ENCODE measurements at places on chromosomes 6 and 20.
A peak's percentile ranks its signal among the peaks of the same experiment; 100 is the strongest.

DNA sequence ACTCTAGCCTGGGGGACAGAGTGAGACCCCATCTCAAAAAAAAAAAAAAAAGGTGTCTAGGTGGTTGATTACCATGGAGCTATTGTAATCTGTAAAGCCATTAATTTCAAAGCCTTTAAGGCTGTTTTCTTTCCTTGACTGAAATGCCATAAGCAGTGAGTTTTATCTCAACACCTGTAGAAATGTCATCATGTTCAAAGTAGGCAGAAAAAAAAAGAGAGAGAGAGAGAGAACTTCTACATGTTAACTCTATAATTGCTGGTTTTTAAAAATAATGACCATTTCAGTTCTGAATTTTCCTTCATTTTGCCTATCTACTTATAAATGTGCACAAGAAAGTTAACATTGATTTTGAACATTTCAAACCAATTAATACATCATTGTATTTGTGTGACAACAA is 29.7 kb upstream of the POLR1H start:
- no peak for DNase-seq

GRCh38 chr6:149079456-149079855 is 238.1 kb upstream of the TAB2 start:
- no peak for DNase-seq

- DNase-seq, result no peak
Measured at GRCh38 chr20:50415516-50416268, 94.5 kb upstream of the PTPN1 start.

DNA sequence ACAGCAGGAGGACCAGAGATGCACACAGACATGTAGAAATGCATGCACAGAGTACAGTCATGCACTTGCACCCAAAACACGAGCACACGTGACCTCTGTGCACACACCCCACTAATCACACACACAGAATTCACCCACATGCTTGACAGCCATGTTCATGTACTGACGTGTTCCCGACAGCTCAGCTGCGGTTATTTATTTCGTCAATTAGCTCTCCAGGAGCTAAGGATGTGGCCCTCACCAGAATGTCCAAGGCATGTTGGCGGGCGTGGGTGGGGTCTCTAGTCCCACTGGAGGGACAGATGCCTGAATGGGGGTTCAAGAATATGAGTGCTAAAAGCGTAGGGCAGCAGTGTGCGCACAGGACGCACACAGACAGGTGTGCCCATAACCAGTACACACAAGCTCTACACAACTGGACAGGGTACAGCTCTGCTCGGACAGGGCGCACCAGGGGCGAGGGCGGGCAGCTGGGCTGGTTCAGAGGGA is 571 bp upstream of the PRPF6 start:
- peak; percentile 57 for DNase-seq

- no peak for DNase-seq
Measured at GRCh38 chr6:2579804-2580570, 170.7 kb downstream of the MYLK4 start.

GRCh38 chr6:88814909-88815308 is 148.5 kb downstream of the RNGTT start:
- DNase-seq, result no peak

DNA sequence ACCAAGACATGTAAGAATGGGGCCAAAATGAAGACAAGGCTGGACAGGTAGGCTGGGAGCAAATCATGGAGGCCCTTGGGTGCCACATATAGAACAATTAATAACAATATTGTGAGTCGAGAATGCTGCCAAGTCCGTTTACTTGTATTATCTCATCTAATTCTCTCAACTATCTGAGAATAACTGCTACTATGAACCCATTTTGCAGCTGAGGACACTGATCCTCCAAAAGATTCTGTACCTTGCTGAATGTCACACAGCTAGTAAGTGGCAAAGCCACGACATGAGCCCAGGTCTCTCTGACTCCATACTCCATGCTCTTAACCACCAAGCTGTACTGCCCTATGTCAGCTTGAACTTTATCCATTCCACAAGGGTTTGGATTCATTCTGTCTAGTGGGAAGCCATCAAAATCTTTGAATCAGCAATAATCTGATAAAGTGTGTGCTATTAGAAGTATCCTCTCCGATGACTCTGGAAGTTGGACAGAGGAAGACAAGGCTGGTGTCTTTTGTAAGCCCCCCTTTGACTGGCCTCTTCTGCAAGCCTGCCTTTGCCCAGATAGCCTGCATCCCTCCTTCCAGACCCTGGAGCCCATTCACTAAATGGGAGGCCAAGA is 43.5 kb upstream of the PDYN start:
- DNase-seq, result no peak

DNA sequence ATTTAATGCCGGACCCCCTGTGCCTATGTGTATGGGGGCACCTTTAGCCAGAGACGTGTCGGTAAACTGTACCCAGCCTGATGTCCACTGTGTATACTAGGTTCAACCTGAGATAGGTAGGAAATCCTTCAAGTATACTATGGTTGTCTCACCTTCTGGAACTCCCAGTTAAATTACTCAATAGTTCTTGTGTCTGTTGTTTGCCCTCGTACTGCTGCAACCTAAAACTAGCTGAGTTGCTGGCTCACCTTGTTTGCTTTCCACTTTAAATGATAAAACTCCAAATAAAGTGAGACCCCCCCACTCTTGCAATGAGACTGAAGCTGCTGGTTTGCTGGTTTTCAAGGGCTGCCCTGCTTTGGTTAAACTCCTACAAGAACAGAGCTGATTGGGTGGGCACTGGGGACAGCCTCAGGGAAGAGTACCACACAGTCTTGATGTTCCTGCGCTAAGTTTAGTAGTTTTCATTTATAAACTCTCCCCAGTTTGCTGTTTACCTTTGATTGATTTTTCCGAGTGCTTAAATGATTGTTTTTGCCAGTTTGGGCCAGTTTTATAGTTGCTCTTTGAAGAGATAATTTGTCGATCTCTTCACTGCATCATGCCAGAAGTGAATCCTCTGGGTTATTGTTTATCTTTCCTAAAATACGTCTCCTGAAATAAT is 1281.8 kb upstream of the MAP3K7 start:
- no peak for DNase-seq

DNA sequence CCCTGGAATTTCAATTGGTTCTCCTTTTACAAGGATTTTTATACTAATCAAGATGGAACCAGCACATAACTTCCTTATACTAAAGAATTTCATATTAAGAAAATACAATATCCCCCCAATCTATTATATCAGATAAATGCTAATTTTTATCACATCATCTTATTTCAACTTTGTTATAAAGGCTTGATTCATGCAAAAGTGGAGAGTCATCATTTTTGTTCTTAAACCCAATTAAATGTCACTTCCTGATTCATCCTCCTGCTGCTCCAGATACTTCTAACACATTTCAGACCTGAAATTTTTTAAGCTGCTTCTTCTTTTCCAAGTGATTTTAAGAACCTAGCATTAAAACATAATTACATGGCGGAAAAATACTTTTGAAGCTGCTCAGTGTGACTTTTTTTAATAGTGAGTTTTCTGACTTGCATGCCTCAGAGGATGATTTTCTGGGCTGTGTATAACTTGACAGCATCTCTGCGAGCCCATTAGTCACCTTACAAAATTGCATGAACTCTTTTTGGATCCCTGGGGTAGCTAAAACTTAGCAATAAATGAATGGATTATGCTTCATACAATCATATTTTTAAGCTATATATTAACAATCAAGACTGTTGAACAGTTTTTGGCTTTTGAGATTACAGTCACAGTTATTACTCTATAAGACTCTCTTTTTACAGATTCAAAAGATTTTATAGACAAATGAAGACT is 134.1 kb downstream of the ELOVL4 start:
- DNase-seq, result no peak

DNA sequence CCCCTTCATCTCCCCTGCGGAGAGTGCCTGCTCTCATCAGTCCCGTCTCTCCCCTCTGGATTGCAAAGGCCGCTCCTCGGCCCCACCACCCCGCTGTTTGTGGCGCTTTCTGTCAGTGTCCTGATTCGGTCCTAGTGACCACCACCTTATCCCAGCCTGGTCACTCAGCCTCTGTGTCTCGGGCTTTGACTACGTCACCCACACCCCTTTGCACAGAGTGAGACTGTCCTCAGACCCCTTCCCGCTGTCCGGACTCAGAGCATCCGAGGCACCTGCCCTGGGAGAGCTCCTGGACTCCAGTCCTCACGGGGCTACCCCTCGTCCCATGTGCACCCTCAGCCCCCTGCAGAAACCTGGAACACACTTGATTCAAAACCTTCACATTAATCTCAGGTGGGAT is 380.2 kb downstream of the TAF4 start:
- DNase-seq, result no peak

DNA sequence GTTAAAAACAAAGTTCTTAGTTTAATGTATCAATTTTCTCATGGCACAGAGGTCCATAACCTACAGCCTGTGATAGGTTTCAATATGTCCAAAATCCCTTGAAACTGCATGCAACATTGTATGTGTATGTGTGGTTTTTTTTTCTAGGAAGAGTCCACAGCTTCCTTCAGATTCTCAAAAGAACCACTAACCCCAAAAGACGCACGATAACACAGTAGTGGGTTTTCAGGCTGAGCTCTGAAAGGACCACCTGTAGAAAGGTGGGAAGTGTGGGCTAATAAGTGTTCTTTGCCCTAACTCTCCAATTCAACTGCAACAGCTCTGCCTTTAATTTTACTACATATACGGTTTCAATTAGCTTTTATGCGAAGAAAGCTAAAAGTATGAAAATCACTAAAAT is 11.5 kb upstream of the KATNA1 start:
- no peak for DNase-seq

- no peak for DNase-seq
Measured at GRCh38 chr6:146767632-146768031, 168.9 kb downstream of the ADGB start.

- DNase-seq, result no peak
Measured at GRCh38 chr6:14309951-14310445, 192.4 kb downstream of the CD83 start.

GRCh38 chr20:31608251-31608945 is 3.3 kb downstream of the ID1 start:
- DNase-seq, result peak; percentile 74

DNA sequence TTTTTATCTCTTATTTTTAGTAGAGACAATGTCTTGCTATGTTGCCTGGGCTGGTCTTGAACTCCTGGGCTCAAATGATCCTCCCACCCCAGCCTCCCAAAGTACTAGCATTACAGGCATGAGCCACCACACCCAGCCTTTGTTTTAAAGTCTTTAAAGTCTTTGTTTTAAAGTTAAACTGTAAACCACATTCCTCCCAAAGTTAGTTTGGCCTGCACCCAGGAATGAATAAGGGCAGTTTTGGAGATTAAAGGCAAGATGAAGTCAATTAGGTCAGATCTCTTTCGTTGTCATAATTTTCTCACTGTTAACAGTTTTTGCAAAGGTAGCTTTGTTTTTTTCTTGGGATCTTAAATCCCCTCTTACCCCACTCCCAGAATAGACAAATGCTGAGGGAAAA is 63.8 kb downstream of the UBR2 start:
- no peak for DNase-seq

GRCh38 chr20:37571033-37571432 is 43.4 kb upstream of the BLCAP start:
- no peak for DNase-seq

DNA sequence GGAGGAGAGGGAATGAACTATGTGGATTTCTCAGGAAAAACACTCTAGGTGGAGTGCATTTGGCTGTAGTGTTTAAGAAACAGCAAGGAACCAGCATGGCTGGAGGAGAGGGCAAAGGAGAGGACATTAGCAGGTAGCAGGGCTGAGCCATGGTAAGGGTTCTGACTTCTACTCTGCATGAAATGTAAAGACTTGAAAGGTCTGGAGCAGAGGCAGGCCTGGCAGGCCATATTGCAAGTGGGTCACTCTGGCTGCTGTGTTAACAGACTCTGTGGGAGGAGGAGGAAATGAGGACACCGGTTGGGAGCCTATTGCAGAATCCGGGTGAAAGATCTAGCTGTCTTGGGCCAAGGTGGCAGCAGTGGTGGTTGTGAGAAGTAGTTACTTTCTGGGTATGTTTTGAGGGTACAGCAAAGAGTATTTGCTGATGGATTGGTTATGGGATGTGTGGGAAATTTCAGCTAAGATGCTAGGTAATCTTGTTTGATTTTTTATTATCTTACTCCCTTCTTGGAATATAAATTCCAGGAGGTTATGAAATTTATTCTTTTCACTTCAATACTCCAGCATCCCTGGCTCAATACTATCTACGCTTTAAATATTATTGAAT is 115.9 kb upstream of the BCLAF1 start:
- no peak for DNase-seq

DNA sequence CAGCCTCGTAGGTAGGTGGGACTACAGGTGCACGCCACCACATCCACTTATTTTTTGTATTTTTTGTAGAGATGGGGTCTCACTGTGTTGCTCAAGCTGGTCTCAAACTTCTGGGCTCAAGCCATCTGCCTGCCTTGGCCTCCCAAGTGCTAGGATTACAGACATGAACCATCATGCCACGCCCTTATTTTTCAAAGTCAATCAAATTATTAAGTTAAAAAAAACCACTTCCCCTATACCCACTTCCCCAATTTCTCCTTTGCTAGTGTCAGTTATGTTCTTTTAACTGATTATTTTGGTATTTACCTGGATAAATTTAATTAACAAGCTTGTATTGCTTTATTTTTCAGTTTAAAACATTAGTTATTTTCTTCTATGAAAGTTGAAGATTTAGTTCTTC is 49.6 kb downstream of the RIOK1 start:
- no peak for DNase-seq

DNA sequence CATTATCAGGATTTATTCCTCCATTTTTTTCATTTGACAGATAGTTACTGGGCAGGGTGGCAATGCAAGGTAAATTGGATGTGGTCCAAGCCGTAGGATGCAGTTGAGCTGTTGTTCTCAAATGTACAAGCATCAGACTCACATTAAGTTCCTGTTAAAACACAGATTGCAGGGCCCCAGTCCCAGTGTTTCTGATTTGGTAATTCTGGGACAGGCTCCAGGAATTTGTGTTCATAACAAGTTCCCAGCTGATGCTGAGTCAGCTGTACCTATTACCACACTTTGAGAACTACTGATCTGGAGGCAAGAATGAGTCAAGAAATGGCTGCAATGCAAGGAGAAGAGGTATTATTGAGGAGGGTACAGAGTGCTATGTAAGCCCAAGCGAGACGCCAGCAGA is 11.7 kb downstream of the TMEM244 start:
- DNase-seq, result no peak

- DNase-seq, result peak; percentile 1
Measured at GRCh38 chr6:24524805-24525204, 30.0 kb downstream of the ALDH5A1 start.

DNA sequence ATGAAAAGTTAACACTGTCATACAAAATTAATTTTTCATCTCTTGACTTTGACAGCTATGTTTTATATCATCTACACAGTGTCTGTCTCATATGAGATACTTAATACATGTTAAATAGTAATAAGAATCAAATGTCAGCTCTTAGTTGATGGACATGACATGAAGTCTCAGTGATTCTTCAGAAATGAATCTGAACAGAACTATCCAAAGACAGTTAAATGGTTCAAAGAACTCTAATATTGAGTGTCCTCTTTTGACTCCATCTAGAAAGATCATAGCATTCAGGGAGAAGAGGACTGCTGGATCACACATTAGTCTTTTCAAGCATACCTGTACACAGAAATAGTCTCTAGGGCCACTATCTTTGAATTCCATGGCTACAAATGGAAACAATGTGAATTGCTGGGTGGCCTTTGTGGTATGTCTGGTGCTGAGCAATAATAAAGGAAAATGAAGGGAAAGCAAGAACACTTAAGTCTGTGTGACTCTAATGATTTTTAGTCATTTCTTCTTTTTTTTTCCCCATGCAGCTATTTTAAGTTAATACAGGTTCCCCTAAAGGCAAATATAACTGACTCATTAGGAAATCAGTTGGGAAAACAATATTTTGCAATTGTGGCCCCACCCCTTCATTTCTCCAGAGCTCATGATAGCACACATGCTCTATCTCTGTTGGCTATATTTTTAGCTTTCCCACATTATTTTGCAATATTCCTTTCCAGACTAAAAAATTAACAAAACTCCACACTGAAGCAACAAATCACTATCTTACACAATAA is 367.5 kb downstream of the GRIK2 start:
- no peak for DNase-seq
